GDM1 (cell line): ENCODE measurements at places on chromosomes 2 and 18.

DNA sequence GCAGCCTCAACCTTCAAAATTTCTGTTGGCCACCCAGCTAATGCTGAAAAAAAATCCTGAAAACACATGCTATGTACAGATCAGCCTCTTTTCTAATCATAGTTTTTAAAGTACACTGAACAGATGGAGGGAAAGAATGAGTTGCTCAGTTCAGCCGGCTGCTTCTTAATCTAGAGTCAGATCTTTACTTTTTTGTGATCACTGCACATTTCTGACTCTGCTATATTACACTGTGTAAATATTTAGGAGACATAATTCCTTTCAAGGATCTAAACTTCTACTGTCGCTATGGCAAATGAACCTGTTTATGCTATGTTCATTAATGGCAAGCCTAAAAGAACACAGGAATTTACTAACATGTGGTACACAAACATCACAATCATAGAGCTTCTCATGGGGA, 114.2 kb downstream of the SRBD1 start:
- no peak for DNase-seq

- no peak for DNase-seq
Observed at GRCh38 chr18:11962597-11962996, 18.7 kb upstream of the IMPA2 start.

GRCh38 chr2:31654241-31654640, 73.5 kb upstream of the SRD5A2 start:
- no peak for DNase-seq

DNA sequence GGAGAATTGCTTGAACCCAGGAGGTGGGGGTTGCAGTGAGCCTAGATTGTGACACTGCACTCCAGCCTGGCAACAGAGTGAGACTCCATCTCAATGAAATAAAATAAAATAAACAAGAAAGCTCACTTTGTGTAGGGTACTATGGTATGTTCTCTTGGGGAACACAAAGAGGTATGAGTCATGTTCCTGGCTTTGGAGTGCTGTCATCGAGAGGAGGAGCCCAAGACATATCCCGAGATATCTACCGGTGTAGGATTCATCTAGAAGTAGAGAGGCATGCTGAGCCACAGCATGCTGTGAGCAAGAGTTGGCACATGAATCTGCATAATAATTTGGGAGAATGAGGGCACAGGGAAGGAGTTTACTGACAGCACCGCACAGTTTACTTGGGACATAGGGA, 244.9 kb upstream of the EPHA4 start:
- no peak for DNase-seq

DNA sequence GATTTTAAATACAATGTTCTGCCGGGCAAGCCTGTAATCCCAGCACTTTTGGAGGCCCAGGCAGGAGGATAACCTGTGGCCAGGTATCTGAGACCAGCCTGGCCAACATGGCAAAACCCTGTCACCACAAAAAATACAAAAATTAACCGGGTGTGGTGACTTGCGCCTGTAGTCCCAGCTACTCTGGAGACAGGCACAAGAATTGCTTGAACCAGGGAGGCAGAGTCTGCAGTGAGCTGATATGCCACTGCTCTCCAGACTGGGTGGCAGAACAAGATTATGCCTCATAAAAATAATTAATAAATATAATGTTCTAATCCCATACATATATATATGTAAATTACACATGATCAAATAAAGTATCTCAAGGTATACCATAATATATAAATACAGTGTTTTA, 119.3 kb downstream of the C2orf74 start:
- no peak for DNase-seq

- no peak for DNase-seq
Observed at GRCh38 chr2:148495586-148495985, 149.0 kb upstream of the EPC2 start.

GRCh38 chr2:74991977-74992376, 33.5 kb downstream of the POLE4 start:
- no peak for DNase-seq

DNA sequence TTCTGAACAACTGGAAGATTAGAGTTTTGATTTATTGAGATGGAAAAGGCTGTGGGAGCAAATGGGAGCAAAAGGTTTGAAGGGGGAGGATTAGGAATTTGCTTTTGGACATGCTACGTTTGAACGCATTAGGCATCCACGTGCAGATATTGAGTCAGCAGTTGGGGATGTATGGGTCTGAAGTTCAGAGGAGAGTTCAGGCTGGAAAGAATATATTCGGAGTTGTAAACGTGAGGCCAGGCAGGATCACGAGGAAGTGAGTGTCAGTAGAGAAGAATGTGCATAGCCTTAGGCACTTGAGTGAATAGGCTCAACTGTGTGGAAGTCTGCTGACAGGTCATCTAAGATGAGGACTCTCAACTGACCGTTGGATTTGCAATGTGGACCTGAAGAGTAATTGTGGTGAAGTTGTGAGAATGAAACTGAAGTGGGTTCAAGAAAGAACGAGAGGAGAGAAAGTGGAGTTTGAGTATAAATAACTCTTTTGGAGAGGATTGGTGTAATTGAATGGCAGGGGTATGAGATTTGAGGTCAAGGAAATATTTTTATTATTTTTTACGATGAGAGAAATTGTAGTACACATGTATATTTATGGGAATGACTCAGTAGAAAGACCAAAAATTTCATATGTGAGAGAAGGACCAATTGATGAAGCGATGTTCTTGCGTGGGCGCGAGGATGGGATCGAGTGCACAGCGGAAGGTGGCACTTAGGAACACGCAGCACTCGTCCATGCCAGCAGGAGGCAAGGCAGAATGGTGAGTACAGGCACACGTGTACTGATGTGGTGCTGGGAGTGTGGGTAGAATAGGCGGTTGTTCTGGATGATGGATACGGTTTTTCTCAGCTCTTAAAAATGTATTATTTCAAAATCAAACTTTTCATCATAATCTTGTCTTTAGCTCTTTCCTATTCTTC, 40.5 kb upstream of the POLE4 start:
- DNase-seq = no peak

DNA sequence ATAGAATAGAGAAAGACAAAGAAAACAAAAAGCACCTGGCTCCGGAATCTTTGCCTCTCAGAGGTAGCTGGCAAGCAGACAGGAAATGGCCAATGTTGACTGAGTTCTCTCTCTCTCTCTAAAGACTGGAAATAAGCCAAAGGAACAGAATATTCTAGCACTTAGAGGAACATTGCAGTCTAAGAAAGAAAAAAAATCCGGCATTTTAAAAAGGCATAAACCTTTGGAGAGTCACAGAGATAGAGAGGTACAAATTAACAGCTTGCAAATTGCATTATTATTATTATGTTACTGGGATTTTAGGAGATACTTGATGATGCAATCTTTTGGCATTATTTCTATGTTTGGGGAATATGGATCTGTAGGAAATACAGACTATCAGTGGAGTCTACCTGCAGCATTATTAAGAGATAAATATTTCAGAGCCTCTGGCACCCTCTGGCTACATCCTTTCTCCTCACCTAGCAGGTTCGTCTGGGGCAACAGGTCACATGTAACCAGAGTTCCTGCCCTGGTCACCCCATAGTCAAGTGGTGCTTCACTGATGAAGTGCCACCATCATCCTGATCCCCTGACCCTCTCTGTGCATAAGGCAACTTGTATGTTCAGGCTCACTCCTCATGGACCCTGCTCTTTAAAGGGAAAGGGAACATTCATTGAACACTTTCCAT, 318.9 kb upstream of the ACVR2A start:
- DNase-seq = no peak

- no peak for DNase-seq
Observed at GRCh38 chr18:43950062-43950461, 672.8 kb upstream of the SYT4 start.

DNA sequence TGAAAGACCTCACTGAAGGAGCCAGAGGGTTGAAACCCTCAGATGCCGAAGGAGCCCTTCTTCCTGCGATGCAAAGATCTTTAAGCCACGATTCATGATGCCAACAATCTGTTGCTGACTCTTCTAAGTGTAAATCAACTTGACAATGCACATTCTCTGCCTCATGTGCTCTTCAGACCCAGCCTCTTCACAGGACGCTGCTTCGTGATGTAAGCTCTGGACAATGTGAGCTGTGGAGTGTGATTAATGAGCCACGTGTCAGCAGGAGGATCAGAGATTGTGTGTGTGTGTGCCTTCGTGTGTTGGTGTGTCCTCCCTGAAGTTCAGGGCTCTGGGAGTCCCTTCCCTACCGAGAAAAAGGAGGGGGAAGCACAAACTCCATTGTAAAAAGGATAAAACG, 26.5 kb upstream of the TWIST2 start:
- no peak for DNase-seq

- no peak for DNase-seq
Observed at GRCh38 chr2:72951303-72952095, 34.2 kb downstream of the EMX1 start.

DNA sequence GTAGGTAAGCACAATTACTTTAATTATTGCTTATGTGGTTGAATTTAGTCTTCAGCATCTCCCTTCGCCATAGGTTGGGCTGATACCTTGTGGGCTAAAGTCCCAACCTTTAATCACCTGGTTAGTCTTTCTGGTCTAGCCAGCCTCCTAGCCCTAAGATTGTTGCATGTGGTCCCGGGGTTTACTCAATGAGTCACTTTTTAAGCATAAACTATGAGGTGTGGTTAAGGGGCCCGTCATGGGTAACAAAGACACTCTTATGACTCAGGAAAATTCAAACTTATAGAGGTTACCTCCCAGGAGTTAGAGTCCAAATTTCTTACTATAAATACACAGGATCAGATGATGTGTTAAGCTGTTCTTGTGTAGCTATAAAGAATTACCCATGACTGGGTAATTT, 841.6 kb downstream of the TRIB2 start:
- no peak for DNase-seq

GRCh38 chr2:18589354-18589753, at the start of gene NT5C1B:
TSS of gene NT5C1B (minus strand) at chr2:18589569. CDS start at chr2:18589468, 101 bp downstream.
- no peak for DNase-seq

- no peak for DNase-seq
Observed at GRCh38 chr2:155033652-155034051, 335.2 kb downstream of the KCNJ3 start.

GRCh38 chr2:158513841-158514240, 57.1 kb downstream of the PKP4 start:
- no peak for DNase-seq

- DNase-seq = no peak
Observed at GRCh38 chr2:18119883-18120282, 241.4 kb downstream of the KCNS3 start.

DNA sequence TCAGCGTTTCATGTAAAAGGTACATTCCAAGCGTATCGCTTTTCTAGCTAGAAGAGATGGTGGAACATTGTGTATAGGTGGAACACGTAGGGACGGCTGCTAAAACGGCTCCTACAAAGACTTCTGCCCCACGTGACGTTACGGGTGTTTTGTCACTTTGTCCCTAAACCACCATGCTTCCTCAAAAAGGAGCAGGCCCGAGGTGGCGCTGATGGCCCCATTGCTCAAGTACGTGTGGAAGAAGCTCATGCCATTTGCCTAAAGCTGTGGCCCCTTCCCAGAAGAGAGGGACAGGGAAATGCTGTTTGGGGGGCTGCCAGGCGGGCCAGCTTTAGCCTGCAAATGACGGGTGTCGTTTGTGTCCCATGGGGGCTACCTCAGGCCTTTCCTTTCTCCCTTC, 72.7 kb downstream of the TMEM247 start:
- no peak for DNase-seq

DNA sequence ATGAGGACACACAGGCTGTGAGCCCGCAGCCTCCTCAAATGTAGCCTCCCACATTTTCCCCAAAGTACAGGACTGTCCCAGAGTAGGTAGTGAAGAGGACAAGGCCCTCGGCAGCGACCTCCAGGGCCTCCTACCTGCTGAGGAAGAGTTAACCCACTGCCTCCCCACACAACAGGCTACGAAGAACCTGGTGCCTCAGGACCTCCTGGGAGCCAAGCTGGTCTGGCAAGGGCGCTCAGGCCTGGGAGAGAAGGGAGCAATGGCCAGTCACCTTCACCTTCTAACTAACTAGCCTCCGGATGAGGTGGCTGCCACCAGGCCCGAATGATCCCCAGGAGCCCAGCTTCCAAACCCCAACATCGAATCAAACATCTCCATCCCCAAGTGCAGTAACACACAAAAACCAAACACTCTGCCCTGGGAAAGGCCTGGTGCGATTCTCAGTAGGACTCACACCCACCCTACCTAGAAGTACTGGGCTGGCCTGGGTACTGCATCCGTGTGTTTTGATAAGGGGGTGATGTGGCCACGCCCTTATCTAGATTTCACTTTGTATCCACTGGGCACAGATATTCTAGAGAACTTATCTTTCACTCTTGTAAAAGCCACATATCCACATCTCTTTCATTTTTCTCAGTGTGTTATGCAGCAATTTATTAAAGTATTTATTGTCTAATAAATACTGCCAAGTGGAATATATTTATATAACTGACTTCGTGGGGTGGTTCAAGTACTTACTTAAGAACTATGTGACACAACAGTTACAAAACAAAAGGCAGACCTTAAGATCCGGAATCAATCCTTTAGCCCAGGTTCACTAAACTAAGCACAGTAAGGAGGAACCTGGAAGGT, 9.7 kb downstream of the ERFE start:
- no peak for DNase-seq

GRCh38 chr2:147242445-147242844, 602.4 kb upstream of the ACVR2A start:
- DNase-seq = no peak

- DNase-seq = no peak
Observed at GRCh38 chr2:32246911-32247310, 17.8 kb downstream of the NLRC4 start.

DNA sequence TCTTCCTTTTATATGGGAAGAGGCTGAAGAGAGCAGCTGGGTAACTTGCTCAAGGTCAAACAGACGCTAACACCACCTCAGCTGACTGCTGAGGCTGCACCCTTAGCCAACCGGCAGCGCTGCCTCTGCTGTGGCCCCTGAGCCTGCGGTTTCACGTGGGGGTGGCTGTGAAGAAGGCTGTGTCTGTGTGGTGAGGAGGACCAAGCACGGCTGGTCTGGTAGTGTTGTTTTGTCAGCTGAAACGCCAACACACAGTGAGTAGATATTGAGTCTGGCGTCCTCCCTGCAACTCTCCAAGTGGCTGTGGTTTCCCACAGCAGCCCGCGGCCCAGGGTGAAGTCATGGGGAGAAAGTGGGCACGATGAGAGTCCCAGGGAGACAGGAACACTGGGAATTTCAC, 69.6 kb downstream of the THNSL2 start:
- DNase-seq = no peak

GRCh38 chr2:76187415-76187814, 476.7 kb upstream of the GCFC2 start:
- no peak for DNase-seq

DNA sequence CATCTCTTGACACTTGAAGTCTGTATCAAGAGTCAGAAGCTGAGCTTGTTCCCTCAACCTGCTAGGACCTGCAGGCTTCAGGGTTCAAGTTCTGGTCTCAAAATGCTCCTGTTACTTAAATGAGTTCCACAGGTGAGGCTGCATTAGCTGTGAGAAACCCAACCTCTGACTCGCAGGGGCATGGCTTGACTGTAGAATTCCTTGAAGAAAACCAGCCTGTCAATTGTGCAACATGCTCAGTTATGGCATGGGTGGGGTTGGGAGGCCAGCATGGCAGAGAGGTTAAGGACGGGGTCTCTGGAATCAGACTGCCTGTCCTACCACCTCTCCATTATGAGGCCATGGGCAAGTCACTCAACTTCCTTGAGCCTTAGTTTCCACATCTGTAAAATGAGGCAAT, 235.8 kb downstream of the EN1 start:
- DNase-seq = no peak

- peak; percentile 19 for DNase-seq
Observed at GRCh38 chr2:8976442-8977259, 26.8 kb downstream of the MBOAT2 start.

GRCh38 chr2:207533461-207534008, 3.8 kb downstream of the CREB1 start:
- no peak for DNase-seq

GRCh38 chr2:55049043-55049820, 1.0 kb downstream of the RTN4 start:
- DNase-seq = peak; percentile 67
